Stimulated activated CD8-positive, alpha-beta memory T cell treated with anti-CD3 and anti-CD28 coated beads, Interleukin-7, amount 100 ng/mL, for 24 hours (primary cell): ENCODE measurements at places on chromosomes 16 and 17.

GRCh38 chr16:79509211-79509631 is 91.3 kb downstream of the MAF start:
- DNase-seq, result no peak

- no peak for DNase-seq
Observed at GRCh38 chr16:14955546-14956231, 18.4 kb downstream of the NPIPA1 start.

DNA sequence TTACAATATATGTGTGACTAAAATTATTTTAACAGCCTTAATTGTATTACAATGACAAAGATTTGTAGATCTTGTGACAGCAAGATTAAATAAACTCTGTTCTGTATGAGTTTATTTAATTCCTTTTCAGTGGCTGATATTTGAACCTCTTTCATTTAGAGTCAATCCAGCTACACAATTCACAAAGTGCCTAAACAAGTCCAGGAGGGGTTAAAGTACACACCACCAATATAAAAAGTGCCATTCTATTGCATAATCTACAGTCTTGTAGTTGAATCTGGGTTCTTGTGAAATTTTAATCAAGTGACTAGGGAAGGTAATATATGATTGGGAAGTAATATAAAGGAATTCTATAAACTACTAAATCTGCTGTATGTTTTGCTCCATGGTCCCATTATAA is 3.9 kb upstream of the NFAT5 start:
- no peak for DNase-seq

GRCh38 chr16:53711390-53711789 is 7.4 kb downstream of the FTO start:
- DNase-seq, result no peak

DNA sequence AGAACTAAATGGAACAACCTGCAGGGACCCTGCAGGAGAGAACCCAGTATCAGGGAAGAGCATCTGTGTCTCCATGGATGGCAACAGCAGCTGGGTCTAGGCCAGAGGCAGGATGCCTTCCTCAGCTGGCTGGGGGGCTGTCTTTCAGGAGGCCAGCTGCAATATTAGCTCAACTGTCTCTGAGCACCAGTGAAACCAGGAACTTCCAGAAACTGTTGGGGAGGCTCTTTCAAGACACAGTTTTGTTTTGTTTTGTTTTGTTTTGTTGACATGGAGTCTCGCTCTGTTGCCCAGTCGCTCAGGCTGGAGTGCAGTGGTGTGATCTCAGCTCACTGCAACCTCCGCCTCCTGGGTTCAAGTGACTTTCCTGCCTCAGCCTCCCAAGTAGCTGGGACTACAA is 7.6 kb downstream of the GPR142 start:
- DNase-seq, result no peak
